HFFc6 (cell line): ENCODE measurements at places on chromosomes 3 and 15. TPM values are rescaled to one million over a fixed set of nuclear protein-coding genes. Genes with fewer than 3 reads are reported as not detected.

ZNF619 gene
- 3.2 to 4.5 TPM (median 4.1 TPM) in 3 replicates for total RNA-seq

CCR1 gene
- not detected in 3 replicates for total RNA-seq

DNA sequence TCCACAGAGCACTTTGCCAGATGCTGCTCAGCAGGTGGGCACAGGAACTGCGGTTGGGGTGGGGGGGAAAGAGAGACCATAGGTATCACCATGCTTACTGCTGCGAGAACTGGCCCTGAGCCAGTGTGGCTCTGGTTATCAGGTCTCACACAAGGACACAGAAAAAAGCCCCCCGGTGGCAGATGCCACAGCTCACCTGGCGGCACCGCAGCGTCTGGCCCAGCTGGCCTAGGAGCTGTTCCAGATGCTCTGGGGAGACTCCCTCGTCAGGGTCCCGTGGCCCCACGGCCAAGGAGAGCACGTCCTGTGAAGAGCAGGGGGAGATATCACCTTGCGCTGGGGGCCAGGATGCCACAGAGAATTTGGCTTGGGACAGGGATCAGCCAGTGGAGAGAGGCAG lies 10.8 kb downstream of the CDAN1 start:
- no peak for DNase-seq

GRCh38 chr15:74428442-74428787 lies 5.3 kb downstream of the SEMA7A start:
- no peak for DNase-seq

GOLGA8S gene
- total RNA-seq: 0.06 to 0.08 TPM in 2 of 3 replicates, not detected in the other

SLC6A11 gene
- not detected in 3 replicates for total RNA-seq

DNA sequence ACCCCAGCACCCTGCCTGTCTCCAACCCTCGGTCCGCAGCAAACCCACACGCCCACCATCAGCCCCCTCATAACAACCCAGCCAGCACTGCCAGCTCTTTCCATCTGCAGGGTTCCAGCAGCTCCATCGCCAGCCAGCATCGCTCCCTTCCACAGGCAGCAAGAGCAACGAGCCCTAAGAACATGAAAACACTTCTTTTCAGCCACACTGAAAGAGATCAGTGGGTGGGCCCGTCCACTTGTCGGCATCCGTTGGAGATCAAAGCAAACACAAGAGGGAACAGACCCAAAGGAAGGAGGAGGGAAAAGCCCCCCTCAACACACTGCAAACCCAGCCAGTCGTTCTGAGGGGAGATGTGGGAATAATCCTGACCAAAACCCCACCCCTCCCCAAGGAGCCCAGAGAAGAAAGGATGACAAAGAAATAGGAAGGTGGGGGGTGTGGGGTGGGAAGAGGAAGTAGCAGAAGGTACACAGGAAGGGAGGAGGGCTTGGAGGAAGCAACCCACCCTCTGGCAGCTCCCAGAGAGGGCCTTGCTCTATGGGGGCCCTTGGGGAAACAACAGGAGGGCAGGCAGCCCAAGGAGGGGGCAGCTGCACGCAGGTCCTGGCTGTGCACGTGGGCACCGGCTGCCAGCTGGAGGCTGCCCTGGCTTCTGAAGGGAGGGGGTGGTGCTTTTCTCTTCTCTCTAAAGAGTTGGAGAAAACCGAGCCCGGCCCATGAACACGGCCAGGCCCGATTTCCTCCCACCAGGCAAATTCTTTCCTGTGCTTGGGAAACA lies 473.6 kb upstream of the PROK2 start:
- DNase-seq: no peak

DNA sequence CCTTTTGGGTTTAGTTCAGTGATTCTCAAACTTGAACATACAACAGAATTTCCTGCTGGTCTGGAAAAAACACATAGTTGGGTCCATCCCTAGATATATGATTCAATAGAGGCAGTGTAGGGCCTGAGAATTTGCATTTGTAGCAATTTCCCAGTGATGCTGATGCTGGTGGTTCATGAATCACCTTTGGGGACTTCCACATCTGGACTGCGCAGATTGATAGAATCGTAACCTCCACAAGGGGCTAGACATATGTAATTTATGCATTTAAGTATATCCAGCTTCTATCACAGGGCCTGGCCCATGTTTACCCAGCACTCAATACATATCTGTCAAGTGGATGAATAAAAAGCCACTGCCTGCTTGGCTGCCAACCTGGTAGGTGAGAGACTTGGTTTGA lies 33.8 kb upstream of the SUCLG2 start:
- no peak for DNase-seq

- DNase-seq: no peak
Measured at GRCh38 chr3:60599586-60599985, 651.7 kb downstream of the FHIT start.

MESD gene
- 31.8 to 35.5 TPM (median 34.5 TPM) in 3 replicates for total RNA-seq

DNA sequence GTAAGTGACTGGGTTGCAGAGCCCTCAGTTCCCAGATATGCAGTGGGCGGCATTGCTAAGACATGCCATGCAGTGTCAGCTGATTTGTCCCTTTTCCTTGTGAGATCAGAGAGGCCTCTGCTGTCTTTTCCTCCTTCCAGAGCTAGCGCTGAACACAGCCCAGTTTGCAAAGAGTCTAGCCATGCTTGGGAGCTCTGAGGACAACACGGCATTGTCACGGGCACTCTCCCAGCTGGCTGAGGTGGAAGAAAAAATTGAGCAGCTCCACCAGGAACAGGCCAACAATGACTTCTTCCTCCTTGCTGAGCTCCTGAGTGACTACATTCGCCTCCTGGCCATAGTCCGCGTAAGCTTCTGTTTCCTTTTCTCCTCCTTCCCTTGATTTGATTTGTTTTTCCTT lies 20.0 kb upstream of the SNX22 start:
- DNase-seq: no peak

DNA sequence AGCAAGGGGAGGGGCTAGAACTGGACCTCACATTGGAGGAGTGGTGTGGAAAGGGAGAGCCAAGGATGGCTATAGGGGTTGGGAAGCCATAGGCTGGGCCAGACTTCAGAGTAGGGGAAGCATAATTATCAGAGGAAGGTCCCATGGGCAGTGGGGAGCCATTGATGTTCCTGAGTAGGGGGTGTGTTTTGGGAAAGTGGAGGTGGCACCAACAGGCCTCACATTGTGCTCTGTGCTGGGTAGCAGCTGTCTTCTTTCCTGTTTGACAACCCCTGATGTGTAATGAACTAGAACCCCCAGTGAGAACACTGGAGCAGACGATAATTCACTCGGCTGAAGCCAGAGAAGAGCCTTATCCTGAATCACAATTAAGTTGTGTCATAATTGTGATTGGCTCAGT lies 41.2 kb downstream of the SLC6A11 start:
- DNase-seq: no peak

ECE2 gene
- not detected in 3 replicates for total RNA-seq

DNA sequence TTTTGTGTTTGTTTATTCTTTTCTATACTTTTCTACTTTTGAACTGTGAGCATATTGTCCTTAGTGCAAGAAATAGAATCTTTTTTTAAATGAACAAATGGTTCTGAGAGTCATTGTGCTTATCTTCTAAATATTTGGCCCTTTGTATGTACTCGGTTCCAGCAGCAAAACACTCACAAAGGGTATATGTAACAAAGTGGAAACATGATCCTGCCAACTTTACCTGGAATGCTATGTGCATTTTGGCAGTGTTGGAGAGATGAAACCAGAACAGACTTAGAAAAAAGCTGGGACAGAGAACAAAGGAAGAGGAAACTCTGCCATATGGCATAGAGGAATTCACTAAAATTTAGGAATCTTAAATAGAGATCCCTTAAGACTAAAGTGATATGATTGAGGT lies 150.1 kb downstream of the FGF12 start:
- DNase-seq: no peak

NEO1 gene
- 6.0 to 19.8 TPM (median 7.0 TPM) in 3 replicates for total RNA-seq

- DNase-seq: no peak
Measured at GRCh38 chr3:13145131-13145825, 72.0 kb upstream of the IQSEC1 start.
